ENCODE measurements at places on chromosomes 5 and 9.

DNA sequence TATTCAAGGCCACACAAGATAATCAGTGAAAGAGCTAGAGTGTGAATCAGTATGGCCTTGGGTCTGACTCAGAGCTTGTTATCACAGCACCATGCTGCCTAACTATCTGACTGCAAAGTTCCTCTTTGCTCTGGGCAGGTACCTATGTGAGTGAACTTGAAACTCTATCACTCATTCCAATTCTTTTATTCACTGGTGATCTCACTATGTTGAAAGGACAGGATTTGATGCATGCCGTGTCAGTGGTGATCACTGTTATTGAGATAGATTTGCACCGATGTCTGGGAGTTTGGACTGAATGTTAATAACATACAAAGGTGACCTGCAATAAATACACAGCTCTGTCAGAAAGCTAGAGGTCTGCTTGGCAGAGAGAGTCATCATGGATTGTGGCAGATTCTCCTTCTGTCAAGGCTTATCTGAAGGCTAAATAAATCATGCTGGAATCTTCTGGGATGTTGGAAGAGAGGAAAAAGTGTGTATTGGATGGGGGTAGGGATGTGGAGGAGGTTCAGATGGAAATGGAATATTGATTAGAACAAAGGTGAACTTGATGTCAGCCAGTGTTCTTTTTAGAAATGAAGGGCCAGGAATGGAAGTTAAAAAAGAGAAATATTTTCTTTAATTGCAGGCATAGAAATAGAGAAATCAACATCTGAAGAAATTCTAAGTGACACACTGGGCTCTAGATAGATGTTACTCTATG lies 91.8 kb upstream of the TNC start:
- DNase-seq = no peak

DNA sequence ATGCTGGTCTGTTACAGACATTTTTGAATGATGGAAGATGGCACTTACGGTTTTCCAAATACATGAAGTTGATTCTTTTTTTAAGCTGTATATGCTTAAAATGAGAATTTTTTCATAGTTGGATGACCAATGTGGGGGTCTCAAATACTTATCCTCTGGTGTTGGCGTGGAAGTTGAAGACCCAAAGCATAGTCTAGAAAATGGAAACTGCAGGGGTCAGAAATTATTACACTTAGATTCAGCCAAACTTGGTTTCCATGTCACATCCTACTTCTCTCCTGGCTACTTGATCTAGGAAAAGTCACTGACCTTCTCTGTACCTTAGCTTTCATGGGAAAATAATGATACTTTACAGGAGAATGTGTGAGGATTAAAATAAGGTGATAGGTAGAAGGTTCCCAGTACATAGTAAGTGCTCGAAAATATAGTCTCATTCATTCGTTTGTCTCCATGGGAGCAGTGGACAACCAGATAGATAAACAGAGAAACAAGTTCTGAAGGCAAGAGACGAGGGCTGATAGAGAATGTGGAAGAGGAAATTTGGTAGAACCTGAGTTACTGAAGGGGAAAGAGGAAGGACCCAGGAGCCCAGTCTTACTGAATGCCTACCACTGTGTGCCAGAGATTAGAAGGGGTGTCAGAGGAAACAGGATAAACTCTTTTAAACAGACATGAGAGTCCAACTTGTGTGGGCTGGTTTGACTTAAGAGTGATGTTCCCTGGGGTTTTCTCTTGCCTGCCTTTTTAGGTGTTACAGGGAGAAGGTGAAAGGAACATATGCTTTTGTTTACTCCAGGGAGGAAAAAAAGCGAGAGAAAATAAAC lies 560.3 kb upstream of the KLF4 start:
- DNase-seq = no peak

GRCh38 chr9:125513668-125514413 lies 193.2 kb downstream of the MAPKAP1 start:
- no peak for DNase-seq

- DNase-seq = no peak
Measured at GRCh38 chr5:150762211-150762610, 3.4 kb upstream of the DCTN4 start.

DNA sequence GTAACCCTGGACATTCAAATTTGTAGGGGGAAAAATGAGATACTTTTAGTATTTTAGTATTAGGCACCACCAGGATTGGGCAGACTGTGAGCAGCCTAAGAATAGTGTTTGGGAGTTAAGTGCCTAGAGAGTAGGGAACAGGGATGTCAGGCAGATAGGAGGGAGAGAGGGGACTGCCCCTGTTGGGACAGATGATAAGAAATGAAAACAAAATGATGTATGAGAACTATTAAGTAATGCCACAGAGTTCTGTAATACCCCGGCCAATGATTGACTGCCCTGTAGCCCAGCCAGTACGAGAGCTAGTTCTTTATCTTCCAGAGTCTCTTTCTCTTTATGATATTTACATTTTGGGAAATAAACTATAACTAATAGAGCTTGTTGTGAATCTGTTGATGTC lies 24.4 kb downstream of the ARHGAP26 start:
- DNase-seq = no peak

DNA sequence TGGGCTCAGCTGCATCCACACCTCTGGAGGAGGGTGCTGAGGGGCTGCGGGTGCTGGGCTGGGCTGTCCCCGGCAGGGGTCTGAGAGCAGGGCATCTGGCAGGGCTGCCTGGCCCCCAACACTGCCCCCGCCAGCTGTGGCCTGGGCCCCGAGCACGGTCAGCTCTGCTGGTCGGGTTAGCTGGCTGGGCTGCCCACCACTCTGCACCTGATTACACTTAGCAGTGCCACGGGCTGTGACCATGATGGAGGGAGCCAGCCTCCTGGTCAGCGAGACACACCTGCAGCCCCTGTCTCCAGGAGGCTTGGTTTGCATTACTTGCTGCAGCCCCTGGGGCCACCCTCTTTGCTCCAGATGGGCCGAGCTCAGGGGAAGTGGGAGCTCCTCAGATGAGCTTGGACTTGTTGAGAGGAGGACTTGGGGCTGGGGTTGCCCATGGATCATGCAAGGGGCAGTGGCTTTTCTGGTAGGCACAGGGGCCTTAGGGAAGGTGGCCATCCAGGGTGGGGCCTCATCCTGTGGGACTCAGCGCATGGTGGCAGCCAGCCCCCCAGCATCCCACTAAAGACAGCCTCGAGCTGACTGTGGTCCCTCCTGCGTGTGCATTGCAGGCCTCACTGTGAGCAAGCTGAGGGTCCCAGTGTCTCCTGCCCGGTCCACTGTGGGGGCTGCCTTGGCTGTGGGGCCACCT lies 132.0 kb upstream of the FAM120A start:
- no peak for DNase-seq

DNA sequence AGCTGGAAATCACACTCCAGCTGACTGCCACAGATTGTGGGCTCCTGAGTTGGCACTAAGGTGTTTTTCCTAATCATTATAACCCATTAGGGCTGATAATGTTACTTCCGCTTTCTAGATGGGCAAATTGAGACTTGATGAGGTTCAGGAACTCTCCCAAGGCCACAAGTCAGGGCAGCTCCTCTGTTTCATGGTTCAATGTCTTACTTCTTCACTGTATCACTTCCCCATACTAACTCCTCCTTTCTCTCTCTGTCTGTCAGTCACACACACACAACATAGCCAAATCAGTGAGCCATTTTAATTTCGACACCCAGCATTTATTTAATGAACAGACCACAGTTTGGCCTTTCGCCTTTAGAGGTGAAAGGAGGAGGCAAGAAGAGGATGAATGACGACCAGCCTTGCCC lies 17.8 kb upstream of the TRAF1 start:
- no peak for DNase-seq

DNA sequence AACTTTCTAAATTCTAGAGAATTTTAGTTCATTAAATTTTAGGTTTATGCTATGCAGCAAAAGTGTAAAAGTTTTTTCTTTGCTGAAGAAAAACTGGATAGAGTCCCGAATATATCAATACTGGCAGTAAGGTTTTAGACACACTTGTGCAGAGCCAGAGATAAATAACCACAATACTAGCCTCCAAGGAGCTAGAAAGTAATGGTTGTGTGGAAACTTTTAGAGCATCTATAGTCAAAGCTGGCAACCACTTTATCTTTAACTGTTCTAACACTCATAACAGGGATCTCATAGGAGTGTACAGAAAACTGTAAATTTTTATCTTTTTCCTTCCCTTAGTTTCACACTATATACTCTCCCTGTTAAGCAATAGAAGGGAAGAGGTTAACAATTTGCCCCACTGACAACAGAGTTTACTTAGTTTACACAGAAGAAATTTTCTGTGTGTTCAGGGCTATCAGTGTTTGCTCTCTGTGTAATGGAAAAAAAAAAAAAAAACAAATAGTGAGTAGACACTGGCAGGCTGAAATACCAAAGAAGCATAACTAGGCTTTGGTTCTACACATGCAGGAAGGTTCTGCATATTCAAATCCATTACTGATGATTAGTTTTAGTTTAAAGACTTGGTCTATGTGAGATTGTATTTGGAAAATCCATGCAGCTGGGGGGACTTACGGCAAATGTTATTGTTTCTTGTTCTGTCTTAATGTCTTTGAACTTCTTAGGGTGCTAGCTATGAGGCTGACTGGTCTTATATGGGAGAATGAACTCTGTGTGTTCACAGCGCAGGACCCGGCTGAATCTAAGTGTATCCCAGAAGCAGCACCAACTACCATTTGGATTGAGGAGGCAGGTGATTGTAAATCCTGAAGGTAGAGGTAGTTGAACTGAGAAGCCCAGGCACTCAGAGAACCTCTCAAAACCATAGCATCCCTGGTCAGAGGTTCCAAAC lies 187.6 kb downstream of the PCSK1 start:
- no peak for DNase-seq

DNA sequence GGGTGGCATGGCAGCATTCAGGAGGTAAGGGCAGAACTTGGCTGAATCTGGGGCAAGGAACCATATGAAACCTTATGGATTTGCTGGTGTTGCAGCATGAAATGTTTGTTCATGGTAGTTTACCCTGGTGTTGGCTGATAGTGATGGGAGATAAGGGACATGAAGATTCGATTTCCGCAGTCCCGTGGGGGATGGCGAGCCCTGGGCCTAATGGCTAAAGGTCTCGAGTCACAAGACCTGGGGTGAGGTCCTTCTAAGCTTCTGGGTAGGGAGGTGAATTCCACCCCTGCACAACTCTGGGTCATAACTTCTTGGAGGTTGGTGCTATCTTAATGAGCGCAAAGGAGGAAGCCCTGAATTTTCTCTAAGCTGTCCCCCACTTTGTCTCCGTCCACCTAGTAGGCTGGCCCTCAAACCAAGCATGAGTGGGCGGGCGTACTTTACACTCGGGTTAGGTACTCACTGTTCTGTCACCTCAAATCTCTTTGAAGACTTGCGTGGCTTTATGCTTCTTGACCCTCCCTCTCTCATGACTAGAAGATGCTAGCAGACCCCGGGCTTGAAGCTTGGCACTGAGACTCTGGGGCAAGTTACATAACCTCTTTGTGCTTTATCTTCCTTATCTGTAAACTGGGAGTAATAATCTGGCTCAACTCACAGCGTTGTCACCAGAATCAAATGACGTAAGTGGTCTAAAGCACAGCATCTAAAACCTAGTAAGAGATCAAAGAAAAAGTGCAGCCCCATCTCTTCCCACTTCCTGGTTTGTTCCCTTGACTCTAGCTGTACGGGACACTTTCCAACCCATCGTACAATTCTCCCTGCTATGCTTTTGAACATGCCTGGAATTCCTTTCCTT lies 72.5 kb downstream of the BASP1 start:
- DNase-seq = no peak

DNA sequence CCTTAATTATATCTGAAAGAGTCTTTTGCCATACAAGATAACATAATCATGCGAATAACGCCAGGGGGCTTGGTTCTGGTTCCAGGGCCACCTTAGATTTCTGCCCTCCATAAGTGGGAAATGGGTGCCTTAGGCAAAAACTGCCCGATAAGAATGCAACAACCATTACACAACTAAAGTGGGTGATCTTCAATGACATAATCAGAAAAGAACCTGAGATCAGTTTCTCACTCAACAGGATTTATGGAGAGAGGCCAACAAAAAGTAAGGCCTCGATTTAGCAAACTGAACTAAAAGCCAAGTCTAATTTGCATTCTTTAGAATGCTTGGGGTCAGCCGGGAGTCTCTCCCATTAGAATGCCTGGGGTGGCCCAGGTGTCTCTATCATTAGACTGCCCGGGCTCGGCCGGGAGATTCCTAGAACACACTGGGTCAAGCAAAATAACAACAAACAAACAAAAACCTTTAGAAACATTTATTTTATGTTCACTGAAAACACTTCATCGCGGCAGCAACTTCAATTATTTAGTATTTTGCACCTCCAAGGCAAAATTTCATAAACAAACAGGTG lies 194.8 kb downstream of the AUH start:
- peak; percentile 21 for DNase-seq

DNA sequence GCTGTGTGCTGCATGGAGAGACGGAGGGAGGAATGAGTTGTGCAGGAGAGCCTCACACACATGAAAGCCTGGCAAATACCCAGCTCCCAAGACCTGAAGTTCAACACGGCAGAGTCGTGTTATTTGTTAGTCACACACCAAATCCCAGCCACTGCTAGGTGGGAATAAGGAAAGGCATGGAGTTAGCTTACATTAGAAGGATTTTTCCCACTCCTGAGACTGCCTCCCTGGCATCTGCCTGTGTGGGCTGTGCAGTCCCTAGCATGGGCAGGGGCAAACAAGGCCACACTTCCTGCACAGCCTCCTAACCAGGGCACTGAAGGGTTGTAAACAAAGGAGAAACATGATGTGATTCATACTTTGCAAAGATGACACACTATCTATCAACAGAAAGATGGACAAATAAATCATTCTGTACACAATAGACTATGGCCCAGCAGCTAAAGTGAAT lies 306.8 kb downstream of the SPOCK1 start:
- no peak for DNase-seq

GRCh38 chr9:2802494-2802921 lies 41.4 kb downstream of the PUM3 start:
- no peak for DNase-seq

DNA sequence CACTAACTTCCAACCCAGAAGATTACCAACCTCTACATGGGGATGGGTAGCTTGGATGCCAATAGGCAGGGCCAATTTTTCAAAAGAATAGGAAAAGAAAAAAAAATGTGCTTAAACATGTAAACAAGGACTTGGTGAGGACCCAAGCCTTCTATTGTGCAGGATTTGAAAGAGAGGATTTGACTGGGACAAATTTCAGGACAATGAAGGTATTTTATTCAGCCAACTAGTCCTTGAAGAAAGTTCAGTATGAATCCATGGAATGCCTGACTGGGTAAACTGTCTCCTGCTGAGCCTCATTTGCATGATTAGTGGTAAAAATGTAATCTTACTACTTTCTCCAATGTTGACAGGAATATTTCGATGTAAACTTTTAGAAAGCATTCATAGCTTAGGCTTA lies 192.5 kb upstream of the RORB start:
- no peak for DNase-seq

DNA sequence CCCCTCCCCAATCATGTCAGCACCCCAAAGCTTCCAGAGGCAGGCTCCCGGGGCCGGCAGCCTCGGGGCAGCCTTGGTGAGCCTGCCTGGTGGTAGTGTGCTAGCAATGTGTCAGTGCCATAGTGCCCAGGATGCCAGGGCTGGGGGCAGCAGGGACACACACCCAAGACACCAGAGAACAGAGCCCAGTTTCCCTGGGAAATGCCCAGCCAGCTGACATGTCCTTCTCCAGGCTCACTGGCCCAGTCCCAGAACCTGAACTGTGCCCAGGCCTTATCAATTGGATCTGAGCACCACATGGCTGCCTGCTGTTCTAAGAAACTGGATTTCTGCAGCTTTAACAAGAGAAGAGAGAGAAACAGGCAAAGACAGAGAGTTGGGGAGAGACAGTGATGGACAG lies 74.9 kb upstream of the LRRTM2 start:
- no peak for DNase-seq

Data from coronary artery (tissue), 2 donors.